ENCODE measurements at places on chromosomes 16 and 17.
A peak's percentile ranks its signal among the peaks of the same experiment; 100 is the strongest.

- DNase-seq = peak; percentile 94
These were observed 51.7 kb upstream of the MTSS2 start for GRCh38 chr16:70737377-70738082.

GRCh38 chr17:31211352-31212012 is 85.6 kb downstream of the OMG start:
- peak; percentile 30 for DNase-seq

DNA sequence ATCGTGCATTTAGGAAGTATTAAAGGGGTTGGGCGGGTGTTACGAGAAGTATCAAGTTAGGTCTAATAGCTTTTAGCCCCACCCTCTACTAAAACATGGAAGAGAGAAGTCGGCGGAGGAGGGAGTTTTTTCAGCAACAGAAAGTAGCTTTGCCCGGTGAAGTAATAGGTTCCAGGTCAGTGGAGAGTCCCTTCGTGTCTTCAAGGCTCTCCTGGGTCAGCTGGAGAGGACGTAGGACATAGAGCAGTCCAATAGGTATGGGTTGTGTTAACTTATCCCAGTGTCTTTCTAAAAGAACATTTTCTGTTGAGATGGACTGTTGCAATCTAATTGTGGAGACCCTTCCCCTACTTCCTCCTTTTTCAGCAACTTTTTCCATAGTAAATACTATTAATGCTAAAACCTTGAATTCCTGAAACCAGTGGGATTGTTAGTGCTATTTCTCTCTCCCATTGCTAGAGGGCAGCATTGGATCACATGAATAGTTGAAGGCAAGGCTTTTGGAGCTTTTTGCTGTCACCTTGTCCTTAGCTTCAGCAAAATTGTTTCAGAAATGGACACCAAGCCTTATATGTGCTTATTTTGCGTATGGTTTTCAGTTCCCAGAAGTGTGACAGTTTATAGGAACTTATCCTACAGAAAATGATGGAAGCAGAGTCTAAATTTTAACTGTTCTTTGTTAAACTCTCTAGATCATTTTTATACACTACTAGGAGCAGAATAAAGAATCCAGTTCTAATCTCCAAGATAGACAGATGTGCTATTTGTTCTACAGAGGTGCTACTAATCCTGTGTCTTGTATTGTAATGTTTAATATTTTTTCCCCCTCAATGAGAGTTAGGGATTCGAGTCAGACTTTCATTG is 38.4 kb downstream of the UTP18 start:
- peak; percentile 32 for DNase-seq

- DNase-seq = no peak
These were observed 9.6 kb upstream of the RBFOX3 start for GRCh38 chr17:79620207-79621038.

- peak; percentile 65 for DNase-seq
These were observed 24.2 kb upstream of the ATP2A3 start for GRCh38 chr17:3988297-3989040.

DNA sequence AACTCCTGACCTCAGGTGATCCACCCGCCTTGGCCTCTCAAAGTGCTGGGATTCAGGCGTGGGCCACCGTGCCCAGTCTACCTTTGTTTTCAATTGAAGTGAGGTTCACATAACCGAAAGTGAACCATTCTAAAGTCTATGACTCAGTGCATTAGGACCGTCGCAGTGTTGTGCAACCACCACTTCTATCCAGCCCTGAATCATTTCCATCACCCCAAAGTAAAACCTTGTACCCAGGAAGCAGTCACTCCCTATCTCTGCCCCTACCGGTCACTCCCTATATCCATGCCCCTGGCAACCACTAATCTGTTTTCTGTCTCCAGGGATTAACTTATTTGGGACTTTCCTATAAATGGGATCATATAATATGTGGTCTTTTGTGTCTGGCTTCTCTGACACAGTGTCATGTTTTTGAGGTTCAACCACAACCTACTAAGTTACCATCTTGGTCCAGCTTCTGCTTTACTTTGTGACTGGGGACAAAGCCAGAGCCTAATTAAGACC is 28.3 kb upstream of the CDC42EP4 start:
- DNase-seq = peak; percentile 88

- DNase-seq = no peak
These were observed 115.5 kb downstream of the MAF start for GRCh38 chr16:79485020-79485419.

DNA sequence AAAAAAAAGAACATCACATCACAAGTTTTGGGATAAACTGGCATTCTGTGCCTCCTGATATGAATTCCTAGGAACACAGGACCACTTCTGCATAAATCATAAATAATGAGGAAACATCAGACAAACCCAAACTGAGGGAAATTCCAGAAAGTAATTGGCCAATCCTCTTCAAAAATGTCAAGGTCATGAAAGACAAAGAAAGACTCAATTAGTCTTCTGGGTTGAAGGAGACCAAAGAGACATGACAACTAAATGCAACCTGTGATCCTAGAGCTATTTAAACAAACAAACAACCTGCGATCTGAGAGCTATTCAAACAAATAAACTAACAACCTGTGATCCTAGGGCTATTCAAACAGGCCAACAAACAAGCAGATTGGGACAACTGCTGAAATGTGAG is 144.3 kb downstream of the VPS53 start:
- DNase-seq = no peak

DNA sequence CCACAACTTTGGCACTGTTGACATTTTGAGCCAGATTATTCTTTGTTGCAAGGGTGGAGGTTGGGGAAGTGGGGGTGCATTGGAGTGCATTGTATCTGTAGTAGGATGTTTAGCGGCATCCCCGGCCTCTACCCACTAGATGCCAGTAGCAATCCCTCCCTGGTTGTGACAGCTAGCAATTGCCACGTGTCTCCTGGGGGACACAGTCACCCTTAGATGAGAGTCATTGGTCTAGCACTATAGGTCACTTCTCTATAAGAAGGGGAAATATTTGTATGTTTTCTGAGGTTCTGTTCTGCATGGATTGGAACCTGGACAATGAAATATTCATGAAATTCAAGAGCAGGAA is 32.4 kb downstream of the MSI2 start:
- DNase-seq = no peak

- no peak for DNase-seq
These were observed 23.1 kb upstream of the CDC6 start for GRCh38 chr17:40264458-40265185.

DNA sequence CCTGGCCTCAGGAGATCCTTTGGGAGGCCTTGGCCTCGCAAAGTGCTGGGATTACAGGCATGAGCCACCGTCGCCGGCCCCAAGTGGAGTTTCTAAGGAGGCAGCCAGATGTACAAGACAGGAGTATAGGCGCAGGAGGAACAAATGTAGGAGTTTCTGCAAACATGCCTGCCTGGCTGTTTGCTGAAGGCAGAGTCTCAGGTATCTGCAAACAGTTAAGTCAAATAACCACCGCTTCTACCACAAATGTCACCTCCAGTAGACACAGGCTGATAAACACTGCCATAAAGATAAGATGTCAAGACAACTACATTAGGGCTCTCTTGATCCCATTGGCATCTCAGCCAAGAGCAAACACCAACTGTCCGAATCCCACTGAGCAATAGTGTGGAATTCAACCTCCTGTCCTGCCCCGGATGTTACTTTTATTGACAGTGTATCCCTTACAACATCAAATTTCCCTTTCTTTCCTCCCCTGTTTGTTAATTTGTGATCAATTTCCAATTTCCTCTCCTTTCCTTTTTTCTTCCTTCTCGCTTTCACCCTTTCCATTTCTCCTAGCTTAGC is 5.6 kb upstream of the COG1 start:
- no peak for DNase-seq

DNA sequence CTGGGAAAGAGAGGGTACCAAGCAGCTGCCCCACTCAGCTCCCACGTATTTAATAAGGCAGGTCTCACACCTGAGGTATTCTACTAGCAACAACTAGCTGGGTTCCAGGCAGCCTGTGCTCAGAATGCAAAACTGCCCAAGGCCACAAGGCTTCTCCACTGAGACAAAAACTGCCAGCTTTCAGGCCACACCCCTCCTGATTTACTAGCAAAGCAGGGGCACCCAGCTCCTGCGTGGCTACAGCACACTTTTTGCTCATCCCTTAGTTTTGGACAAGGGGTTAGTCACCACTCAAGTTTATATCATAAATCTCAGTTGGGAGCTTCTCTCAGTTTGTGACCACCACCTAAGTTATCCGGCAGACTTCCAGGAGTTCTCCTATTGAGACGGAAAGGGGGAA is 494.6 kb downstream of the CDH11 start:
- DNase-seq = no peak

- DNase-seq = no peak
These were observed 17.9 kb downstream of the GABARAPL2 start for GRCh38 chr16:75584108-75584507.

All from fibroblast of upper back skin (primary cell).